NCI-H748 treated with DMSO at 0.1 percent for 48 hours (cell line): ENCODE measurements at places on chromosomes 5 and 9.

GRCh38 chr9:136581614-136582447, 36.0 kb upstream of the NOTCH1 start:
- DNase-seq: no peak

- DNase-seq: peak; percentile 61
Observed at GRCh38 chr9:20618361-20618802, 3.9 kb downstream of the MLLT3 start.

DNA sequence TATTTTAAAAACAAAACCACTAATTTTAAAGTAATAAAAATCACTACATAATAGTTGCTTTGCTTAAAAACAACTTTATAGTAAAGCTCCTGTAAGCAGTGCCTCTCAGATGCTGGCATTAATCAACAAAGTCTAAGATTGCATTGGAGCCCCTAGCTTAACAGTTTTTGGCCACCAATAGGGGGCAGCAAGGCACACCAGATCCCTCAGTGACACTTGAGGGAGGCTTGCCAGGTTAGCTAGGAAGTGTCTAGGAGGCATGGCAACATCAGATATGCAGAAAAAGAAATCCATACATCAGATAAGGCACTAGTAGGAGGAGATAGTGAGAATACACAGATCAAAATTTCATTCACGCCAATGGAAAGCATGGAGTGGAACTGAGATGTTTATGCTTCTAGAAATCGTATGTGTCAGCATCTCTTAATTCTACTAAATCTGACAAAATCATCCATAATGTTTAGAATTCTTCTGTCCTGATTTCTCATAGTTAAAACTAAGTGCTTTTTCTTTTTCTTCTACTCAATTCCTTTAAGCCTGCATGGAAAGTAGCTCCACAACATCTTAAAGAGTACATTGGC, 73.6 kb upstream of the PAM start:
- peak; percentile 74 for DNase-seq

GRCh38 chr9:21141427-21141882, at the start of gene IFNW1:
Gene IFNW1, minus strand, starts transcription at chr9:21141832. Its CDS starts 262 bp downstream, at chr9:21141570.
- DNase-seq: no peak

DNA sequence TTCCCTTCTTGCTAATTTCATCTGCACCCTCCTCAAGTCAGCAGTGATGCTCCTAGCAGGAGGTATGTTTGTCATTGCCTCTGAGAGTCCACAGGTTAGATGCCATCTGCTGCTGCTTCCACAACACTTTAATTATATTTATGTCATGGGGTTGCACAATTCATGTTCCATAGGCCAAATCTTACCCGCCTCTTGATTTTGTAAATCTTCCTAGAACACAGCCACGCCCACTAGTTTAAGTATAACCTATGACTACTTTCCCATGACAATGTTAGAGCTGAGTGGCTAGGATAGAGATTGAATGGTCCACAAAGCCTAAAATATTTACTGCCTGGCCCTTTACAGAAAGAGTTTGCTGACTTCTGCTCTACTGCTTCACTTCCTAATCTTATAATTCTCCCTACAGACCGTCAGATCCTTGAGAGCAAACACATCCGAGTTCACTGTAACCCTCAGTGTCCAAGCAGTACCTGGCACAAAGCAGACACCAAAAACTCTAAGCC, 21.1 kb downstream of the LIFR start:
- DNase-seq: no peak

DNA sequence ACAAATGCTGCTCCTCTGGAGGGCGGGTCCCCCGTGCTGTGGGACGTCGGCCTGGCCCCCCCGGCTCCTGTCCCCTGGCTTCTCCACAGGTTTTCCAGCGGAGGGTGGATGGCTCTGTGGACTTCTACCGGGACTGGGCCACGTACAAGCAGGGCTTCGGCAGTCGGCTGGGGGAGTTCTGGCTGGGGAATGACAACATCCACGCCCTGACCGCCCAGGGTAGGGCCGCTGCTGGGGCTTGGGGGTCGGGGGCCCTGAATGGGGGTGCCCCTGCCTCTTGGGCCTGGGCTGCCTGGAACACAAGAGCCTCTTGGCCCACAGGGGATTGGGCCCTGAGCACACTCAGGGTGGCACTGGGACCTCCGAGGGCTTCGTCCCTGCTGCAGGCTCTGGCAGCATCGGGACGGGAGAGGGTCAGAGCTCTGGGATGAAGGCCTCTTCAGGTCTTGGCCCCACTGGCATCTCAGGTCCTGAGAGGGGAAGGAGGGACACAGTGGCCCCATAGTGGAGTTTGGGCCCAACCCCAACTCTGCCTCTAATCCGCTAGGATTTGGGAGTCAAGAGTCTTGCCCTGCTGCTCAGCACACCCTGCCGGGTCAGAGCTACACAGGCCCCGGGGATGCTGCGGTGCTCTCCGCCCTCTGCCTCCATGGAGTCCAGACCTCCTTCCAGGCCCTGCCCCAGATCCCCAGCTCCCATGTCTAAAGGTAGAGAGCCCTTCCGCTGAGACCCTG, 5.2 kb downstream of the FCN2 start:
- DNase-seq: no peak
